AML-193 (cell line): ENCODE measurements at places on chromosomes 3 and 15.

DNA sequence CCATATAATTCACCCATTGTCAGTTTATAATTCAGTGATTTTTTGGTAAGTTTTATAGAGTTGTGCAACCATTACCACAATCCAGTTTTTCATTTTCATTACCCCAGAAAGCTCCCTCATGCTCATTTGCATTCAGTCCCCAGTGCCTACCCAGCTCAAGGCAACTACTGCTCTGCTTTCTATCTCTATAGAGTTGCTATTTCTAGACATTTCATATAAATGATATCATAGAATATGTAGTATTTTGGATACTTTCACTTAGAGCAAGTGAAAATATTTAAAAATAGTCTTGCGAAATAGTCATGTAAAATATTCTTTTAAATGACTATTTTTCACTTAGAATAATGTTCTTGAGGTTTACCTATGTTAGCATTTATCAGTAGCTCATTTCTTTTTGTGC, 42.1 kb downstream of the ZNF654 start:
- no peak for DNase-seq

DNA sequence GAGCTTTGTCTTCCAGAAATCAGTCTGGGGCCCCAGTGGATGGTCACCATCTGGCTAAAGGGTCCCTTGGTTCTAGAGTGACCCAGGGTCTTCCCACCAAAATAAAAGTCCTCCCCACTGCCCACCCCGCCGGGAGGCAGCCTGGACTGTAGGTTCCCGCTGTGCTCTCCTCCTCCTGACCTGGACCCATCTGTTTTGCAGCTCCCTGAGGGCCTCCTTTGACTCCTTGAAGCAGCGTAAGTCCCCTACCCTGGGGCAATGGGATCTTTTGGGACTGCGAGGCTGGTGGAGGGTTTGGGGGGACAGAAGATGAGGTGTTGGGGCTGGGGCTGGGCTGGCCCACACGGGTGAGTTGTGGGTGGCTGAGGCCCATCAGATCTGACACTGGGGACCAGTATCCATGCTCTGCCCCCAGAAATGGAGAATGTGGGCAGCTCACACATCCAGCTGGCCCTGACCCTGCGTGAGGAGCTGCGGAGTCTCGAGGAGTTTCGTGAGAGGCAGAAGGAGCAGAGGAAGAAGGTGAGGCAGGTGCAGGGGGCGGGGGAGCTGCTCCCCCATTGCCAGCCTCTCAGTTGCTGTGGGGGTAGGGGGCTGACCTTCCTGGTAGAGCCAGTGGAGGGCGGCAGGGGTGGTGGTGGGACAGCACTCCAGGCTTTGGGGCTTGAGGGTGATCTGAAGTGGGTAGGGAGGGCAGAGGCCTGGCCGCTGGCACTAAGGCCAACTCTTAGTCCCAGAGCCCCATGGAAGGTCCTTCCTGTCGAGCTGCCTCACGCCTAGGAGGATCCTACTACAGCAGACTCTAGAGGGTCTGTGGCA, 30.4 kb downstream of the PSTPIP1 start:
- DNase-seq = no peak

DNA sequence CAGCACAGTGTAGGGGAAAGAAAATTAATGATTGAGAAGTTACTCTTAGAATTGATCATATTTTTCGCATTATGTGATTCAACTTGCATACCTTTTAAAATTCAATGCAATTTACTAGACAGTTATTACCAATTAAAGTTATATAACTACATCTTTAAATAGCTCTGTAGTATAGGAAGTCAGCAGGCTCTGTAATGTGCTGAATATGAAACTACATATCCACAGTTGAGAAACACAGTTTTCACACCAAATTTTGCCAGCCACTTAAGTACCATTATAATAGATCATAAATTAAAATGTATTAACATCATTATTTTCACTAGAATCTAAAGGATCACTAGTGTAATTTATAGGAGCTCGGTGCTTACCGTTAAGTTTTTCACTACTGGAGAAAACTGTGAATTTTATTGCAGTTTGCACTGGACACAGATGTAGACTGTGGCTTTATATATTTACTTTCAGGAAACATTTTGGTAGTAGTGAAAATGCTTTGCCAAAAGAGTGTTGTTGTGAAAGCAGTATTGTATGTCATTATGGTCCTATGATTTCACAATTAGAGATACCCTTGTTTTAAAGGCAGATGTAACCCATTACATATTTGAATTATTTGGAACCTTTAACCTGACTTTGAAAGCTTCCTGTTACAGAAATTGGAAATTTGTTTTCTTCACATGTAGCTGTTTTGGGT, 113.6 kb downstream of the PLCL2 start:
- peak; percentile 8 for DNase-seq

DNA sequence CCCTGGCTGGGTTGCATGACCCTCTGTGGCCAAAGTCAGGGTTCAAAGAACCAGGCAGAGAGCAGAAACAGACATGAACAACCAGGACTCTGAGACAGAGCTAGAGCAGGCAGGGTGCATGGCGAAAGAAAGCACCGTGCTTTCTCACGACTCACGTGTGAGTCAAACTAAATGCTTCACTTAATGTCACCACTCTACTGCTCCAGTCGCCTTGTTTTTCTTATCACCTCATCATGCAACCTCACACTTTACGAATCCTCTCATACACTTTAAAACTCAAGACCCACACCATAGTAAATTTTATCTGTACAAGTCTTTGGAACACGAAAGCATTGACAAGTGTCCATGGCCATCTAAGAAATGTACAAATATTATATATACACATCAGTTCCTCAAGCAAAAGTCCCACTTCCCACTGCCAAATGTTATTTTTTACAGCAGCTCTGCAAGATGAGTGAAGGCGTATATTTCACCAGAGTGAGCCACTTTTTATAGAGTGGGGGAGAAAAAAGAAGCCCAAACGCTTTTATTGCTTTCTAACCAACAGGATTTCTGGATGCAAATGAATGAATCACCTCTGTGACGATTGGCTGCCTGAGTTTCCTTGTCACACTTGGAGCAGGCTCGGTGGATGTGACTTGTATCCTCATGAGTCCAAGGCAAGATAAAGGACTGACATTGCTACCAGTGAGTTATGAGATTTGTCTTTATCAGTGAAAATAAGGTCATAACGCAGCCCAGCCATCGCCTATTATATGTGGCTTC, 16.0 kb upstream of the MEGF11 start:
- no peak for DNase-seq

GRCh38 chr3:175247629-175248028, 388.5 kb downstream of the NAALADL2 start:
- DNase-seq = no peak

DNA sequence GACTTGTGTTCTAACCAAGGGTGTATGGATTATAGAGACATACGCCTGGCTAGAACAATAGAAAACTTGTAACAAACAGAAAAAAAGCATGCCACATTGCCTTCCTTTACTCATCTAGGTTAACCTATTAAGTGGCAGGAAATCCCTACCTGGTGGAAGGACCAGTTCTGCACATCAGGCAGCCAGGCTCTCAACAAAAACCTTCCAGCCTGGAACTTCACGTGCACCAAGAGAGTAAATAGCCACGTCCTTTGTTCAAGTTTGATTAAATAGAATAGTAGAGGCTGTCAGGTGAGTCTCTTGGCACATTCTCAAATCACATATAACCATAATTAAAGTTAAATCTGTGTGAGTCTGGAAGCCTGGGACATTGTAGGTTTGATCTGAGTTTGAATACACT, 85.0 kb upstream of the DPH6 start:
- no peak for DNase-seq

- DNase-seq = no peak
These were observed 40.6 kb downstream of the SLC9C1 start for GRCh38 chr3:112253301-112253971.

GRCh38 chr3:139655909-139656595, 21.7 kb downstream of the NMNAT3 start:
- DNase-seq = no peak

- no peak for DNase-seq
These were observed 107.4 kb upstream of the SLC4A7 start for GRCh38 chr3:27591312-27592210.

GRCh38 chr3:55537129-55537528, 50.0 kb upstream of the WNT5A start:
- DNase-seq = no peak

GRCh38 chr15:45221967-45222366, 30.1 kb upstream of the SLC28A2 start:
- DNase-seq = no peak

GRCh38 chr3:4978966-4979427, 240 bp upstream of the BHLHE40 start:
- peak; percentile 98 for DNase-seq

DNA sequence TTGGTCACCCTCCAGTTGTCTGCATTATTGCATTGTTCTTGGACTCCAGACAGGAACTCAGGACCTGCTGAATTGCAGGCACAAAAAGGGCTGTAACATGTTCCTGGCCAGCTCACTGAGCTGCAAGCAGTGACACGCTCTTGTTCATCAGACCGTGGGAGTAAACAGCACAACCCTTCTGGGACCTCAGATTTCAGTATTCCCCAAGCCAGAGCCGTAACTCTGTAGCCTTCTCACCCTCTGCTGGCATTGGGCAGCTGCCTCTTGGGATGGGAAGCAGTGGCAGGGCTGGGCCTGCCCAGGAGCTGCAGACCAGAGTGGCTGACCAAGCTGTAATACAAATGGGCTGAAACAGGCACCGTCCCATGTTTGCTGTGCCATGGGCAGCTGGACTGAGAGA, 607.1 kb upstream of the BCHE start:
- no peak for DNase-seq

DNA sequence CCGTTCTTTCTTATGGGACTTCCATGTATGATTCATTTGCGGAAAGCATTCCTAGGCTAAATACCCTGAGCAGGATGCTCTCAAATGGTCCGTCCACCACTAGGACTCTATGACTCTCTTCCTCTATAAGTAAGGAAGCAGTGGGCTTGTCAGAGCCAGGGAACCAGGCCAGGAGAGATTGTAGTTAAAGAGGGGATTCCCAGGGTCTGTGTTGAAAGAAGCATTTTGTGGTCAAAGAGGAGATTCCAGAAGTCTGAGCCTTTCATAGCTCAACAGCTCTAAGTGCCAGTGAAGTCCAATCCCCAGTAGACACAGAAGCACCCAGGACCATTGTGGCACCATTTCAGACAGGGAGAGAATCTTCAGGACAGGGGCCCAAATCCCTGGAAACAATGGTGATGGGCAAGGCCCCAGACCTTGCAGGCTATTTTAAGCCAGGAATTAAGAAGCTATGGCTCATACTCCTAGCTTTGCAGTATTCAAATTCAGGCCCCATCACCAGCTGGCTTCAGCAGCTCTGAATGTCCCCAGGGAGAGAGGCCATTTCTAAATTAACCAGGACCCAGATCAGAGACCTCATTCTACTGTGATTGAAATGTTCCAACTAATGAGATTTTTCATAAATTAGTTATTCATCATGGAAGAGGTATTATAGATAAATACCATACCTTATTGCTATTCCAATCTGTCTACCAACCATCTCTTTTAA, 81.7 kb downstream of the CD47 start:
- DNase-seq = no peak

GRCh38 chr15:89898614-89899294, 5.0 kb upstream of the AP3S2 start:
- DNase-seq = peak; percentile 66

DNA sequence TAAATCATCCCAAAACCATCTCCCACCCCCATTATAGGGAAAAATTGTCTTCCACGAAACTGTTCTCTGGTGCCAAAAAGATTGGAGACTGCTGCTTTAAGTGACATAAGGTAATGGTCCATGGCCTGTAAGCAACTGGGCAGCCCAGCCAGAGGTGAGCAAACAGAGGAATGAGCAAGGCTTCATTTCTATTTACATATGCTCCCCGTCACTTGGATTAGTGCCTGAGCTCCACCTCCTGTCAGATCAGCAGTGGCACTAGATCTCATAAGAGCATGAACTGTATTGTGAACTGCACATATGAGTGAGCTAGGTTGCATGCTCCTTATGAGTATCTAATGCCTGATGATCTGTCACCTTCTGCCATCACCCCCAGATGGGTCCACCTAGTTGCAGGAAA, 1159.8 kb upstream of the ALCAM start:
- no peak for DNase-seq

DNA sequence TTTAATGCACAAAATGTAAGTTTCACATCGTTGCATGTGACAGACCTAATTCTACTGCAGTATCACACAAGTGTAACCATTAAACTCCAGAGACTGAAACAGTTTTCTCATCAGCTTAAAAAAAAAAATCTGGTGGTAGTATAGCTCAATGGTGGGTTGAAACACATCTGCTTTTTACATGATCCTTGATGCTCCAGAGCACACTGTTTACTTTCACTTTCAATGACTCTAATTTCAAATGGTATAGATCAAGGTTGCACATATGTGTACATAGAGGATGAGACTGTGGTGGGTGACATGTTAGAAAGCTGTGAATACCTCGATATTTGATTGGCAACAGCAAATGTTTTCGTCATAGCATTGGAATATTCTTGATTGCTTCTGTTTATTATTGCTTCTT, 22.4 kb downstream of the MCTP2 start:
- no peak for DNase-seq

GRCh38 chr3:136819392-136819730, 435 bp downstream of the SLC35G2 start:
- DNase-seq = no peak

GRCh38 chr3:134638385-134639030, 12.3 kb downstream of the KY start:
- no peak for DNase-seq

GRCh38 chr3:23455775-23456174, 252.6 kb downstream of the UBE2E2 start:
- no peak for DNase-seq

GRCh38 chr3:164360738-164361406, 717.4 kb downstream of the SI start:
- DNase-seq = no peak

DNA sequence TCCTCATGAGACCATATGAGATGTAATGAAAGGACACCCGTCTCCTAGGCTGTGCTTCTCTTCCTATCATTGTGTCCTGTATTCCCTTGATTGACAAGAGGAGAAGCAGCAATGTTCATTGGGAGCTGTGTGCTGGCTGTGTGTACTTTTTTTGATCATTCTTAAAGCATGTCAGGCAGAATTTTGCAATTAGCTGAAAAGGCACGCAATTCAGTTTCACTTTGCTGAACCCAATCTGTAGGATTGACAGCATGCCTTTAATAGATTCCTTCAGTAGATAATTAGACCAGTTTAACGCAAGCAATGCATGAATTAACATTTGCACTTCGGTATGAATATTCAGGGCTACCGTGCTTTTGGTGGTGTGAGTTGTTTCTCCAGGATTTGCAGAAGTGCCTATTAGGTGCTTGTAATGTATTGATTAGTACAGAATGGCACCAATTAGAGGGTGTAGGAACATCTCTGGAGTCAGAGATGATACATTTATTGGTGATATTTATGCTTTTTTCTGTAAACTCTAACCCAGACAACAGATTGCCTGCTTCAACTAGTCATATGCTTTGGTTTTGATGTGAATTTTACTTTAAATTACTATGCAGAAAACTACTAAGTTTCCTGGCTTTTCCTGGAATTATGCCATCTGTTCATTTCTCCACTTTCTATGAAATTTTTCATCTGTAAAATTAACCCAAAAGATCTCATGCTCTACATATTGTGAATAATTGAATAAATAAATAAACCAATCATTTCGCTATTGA, 114.3 kb downstream of the NSUN3 start:
- no peak for DNase-seq

- no peak for DNase-seq
These were observed 98.4 kb downstream of the NAALADL2 start for GRCh38 chr3:174957551-174958001.

- no peak for DNase-seq
These were observed 251.0 kb downstream of the ROBO1 start for GRCh38 chr3:79516795-79517194.

GRCh38 chr3:147458995-147459704, 50.0 kb downstream of the ZIC1 start:
- no peak for DNase-seq

- DNase-seq = no peak
These were observed 31.1 kb upstream of the HHATL start for GRCh38 chr3:42733501-42734262.
